ENCODE measurements at places on chromosomes 1 and 21.

GRCh38 chr1:110643879-110644472, 30.8 kb downstream of the KCNA3 start:
- DNase-seq, result no peak

GRCh38 chr1:98420376-98421084, 241.0 kb upstream of the SNX7 start:
- no peak for DNase-seq

- DNase-seq, result no peak
Observed at GRCh38 chr1:94063379-94063778, 57.6 kb downstream of the ABCA4 start.

DNA sequence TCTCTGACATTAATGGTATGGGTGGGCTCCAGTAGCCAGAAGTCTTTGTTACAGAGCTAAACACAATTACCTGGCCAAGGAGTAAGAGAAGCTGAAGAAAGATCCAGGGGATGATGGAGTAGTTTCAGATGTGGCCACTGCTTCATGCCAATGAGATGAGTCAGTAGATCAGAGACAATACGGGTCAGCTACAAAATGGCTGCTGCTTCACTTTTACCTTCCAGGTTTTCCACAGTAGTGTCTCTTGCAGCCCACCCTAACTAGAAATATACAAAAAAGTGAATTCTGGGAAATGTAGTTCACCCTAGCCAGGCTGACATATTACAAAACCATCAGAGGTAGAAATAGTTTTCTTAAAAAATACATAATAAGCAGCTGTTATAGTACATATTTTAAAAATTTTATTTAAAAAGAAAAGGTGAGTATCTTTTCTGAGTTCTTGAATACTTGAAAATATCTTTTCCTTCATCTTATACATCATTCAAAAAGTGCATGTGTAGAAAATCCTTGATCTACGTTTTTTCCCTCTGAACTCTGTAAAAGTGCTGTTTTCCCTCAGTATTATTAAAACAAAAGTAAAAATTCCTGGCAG, 36.1 kb downstream of the LRIF1 start:
- no peak for DNase-seq

DNA sequence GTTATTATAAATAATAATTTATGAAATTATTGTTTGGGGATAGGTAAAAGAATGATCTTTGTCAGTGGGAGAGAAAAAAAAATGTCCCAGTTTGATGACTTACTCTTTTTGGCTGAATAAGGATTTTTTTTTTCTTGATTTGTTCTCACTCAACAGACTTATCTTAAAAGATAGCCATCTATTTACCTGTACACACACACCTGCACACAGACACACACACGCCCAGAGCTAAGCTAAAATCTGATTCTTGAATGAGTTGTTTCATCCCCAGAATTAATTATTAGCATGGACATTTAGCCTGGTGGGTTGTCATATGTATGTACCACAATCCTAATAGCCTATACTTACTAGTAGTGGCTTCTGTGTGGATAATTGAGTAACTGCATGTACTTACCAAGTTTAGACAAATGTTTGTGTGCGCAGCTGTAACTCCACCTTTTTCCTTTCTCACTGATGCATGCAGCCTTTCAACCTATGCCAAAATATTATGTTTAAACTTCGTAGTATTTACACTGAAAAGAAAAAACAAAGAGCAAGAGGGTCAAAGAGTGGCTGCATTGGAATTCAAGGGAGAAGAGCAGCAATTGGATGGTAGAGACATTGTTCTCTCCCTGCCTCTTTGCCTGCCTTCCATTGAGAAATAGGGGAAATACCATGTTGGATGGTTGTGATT, 174.3 kb downstream of the ADGRL2 start:
- no peak for DNase-seq

DNA sequence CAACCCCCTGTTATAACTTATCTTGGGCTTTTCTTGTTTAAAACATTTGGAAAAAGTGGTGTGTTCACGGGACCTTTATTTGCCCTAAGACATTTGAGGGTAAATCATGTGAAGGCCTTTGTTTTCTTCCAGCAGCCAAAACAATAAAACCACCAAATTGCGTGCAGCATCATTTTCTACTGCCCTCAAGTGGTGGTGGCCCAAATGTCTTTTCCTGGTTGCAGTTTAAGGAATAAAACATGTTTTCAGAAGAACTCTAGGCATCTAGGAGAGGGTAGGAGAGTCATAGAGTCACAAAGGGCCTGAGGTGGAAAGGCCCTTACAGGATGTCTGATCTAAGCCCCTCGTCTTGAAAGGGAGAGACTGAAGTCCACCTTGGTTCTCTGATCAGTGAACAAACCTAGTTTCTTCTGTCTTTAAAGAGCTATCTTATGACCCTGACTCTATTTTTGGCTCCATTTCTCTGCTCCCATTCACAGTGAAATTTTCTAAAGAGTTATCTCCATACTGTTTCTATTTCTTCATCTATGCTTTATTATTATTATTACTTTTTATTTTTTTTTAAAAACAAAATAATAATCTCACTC, 16.0 kb upstream of the EPS15 start:
- no peak for DNase-seq

- no peak for DNase-seq
Observed at GRCh38 chr1:76677416-76678405, 189.6 kb upstream of the ST6GALNAC5 start.

GRCh38 chr1:25766721-25767436, 33.1 kb upstream of the SELENON start:
- DNase-seq, result no peak

DNA sequence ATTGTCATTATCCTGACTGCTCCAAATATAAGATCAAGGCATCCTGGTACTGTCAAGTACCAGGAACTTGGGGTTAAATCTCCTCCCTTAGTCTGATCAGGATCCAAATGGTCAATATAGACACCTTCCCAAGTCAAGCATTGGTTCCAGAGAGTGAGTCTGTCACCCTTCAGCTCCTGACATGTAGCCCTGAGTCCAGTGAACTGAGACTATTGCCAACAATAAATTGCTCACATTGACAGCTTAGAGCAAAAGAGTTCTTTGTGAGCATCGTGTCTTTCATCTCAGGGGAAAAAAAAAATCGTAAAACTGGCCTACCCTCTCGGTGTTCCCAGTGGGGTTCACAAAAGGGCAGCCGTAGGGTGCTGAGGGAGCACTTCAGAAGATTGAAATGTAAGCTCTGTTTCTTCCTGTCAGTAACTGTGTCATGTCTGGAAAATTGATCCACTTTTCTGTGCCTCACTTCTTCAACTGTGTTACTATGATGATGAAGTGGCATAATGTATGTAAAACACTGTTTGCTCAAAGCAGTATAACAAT, 228.5 kb downstream of the KCNH1 start:
- DNase-seq, result no peak

DNA sequence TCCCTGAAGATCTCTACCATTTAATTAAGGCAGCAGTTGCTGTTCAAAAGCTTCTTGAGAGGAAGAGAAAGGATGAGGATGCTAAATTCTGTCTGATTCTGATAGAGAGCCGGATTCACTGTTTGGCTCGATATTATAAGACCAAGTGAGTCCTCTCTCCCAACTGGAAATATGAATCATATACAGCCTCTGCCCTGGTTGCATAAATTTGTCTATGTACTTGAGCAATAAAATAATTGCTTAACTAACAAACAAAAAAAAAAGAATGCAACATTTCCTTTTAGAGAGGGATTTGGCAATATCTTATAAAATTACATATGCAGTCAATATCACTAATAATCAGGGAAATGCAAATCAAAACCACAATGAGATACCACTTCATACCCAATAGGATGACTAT, 26.8 kb downstream of the ALDH9A1 start:
- no peak for DNase-seq

- no peak for DNase-seq
Observed at GRCh38 chr1:243260221-243260880, 4.5 kb downstream of the SDCCAG8 start.

- no peak for DNase-seq
Observed at GRCh38 chr1:152170287-152170905, 11.4 kb upstream of the RPTN start.

- no peak for DNase-seq
Observed at GRCh38 chr1:175152006-175152652, 40.4 kb downstream of the KIAA0040 start.

GRCh38 chr1:10682449-10683309, 113.8 kb downstream of the CASZ1 start:
- no peak for DNase-seq

- DNase-seq, result no peak
Observed at GRCh38 chr21:21111309-21111920, 113.2 kb downstream of the NCAM2 start.

- DNase-seq, result no peak
Observed at GRCh38 chr1:168441745-168442144, 102.1 kb downstream of the XCL2 start.

GRCh38 chr1:43963006-43963405, 6.8 kb upstream of the DPH2 start:
- no peak for DNase-seq

GRCh38 chr1:235997931-235998330, 67.0 kb downstream of the NID1 start:
- DNase-seq, result no peak

DNA sequence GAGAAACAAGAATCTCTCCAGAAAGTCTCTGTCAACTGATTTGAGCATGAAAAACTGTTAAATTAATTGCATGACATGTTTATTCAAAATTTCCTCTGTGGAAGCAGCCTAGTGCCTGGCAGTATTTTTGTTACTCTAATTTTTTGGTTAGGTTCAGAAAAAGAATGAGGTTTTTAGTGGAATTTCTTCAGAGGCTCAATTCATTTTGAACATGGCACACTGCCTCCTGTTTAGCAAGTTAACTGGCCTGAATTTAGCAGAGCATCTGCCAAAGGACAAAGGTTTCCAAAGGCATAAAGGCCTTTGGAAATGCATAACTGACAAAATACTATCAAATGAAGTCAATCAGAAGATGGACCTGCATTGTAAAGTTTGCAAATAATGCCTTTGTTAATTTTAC, 1326.5 kb downstream of the PLA2G4A start:
- DNase-seq, result no peak

- DNase-seq, result no peak
Observed at GRCh38 chr1:2611621-2612437, 21.0 kb downstream of the MMEL1 start.

DNA sequence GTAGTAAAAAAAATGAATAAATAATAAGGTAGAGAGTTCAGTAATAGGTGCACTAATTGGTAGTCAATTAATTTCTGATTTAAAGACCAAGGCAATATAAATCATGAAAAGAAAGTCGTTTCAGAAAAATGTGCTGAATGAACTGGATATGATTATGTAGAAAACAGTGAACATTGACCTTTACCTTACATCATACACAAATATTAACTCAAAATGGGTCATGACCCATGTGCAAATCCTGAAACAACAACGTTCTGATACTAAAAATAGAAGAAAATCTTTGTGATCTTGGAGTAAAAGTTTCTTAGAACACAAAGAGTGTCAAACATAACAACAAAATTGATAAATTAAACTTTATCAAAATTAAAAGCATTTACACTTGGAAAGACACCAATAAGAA, 39.1 kb downstream of the COL11A1 start:
- DNase-seq, result no peak

GRCh38 chr1:206937425-206937824, 8.8 kb downstream of the PIGR start:
- DNase-seq, result no peak

DNA sequence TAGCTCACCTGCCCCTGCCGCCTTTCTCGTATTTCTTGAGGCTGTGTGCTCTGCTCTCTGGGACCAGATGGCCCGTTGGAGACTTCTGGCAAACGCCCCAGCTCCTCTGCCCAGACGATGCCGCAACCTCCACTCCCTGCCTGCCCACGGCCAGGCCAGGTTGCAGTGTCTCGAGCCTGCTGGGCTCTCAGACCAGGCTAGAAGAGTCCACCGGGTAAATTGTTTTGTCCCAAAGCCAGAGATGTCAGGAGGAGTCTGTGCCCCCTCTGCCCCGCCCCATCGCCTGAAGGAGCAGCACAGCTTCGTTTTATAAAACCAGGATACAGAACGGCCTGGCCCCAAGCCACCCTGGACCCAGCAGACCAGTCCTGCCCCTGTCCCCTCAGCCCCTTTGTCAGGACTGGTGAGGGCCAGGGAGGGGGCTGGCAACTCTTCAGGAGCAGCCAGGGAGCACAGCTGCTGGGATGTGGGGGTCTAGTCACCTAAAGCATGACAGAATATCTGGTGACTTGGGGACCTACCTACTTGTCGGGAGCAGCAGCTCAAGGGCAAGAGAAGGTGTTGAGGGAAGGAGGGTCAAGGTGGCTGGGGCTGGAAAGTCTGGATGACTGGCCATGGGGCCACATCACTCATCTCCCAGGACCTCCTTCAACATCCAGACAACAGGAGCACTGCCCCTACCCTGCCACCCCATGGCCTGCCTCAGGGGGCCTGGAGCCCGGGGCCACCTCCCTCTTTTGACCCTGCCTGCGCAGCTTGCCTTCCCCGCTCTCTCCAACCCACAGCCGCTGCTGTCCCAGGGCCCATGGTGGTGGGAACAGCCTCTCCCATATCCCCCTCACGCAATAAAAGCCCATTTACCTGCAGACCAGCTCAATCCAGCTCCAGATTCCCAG, 33.9 kb upstream of the LBR start:
- DNase-seq, result no peak

DNA sequence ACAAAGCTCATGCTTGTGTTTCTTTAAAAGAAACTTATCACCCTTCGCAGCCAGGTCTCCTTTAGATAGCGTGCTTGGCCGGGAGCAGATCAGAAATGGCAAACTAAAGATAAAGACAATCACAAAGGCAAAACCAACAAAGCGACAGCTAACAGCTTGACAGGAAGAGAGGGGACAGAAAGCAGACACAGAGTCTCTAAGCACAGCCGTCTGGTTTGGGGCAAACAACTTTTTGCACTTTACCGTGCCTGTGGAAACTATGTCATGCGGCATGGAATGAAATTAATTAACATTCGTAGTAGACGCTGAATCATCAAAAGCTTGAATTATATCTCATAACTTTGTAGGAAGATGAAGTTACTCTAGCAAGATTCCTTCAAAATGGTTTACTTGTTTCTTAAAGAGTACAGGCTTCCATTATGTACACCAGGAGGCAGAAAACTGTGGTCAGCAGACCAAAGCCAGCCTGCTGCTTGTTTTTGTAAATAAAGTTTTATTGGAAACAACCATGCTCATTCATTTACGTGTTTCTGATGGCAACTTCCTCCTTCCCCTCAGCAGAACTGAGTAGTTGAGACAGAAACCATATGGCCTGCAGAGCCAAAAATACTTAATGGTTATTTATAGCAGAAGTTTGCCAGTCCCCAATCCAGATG, 183.2 kb downstream of the KIF26B start:
- DNase-seq, result no peak

DNA sequence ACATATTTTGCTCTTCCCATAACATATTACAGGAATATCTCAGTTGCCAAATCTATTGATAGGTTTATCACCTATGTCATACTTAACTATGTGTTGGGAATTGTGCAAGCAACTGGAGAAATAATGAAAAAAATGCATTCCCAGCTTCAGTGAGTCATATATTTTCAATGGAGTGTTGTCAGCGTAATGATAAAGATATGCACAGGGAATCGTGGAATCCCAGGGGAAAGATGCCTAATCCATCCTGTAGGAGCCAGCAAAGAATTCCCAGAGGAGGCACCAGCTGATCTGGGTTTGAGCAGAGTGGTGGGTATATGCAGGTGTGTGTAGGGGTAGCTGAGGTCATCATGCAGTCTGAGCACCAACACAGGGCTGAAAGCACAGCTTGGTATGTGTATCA, 213.3 kb upstream of the DAB1 start:
- no peak for DNase-seq

- no peak for DNase-seq
Observed at GRCh38 chr1:36408479-36408878, 10.8 kb upstream of the LSM10 start.

Measured in osteocyte (in vitro differentiated cells).